ENCODE measurements at places on chromosomes 7 and 10.

GRCh38 chr7:10604128-10604527, 369.5 kb upstream of the PHF14 start:
- no peak for DNase-seq

GRCh38 chr10:13039761-13040160, 38.2 kb upstream of the CCDC3 start:
- no peak for DNase-seq

- no peak for DNase-seq
Measured at GRCh38 chr10:126777714-126778113, 107.2 kb upstream of the C10orf90 start.

- DNase-seq, result no peak
Measured at GRCh38 chr10:60868946-60869345, 75.0 kb downstream of the RHOBTB1 start.

GRCh38 chr7:155972651-155973390, 160.6 kb upstream of the SHH start:
- no peak for DNase-seq

DNA sequence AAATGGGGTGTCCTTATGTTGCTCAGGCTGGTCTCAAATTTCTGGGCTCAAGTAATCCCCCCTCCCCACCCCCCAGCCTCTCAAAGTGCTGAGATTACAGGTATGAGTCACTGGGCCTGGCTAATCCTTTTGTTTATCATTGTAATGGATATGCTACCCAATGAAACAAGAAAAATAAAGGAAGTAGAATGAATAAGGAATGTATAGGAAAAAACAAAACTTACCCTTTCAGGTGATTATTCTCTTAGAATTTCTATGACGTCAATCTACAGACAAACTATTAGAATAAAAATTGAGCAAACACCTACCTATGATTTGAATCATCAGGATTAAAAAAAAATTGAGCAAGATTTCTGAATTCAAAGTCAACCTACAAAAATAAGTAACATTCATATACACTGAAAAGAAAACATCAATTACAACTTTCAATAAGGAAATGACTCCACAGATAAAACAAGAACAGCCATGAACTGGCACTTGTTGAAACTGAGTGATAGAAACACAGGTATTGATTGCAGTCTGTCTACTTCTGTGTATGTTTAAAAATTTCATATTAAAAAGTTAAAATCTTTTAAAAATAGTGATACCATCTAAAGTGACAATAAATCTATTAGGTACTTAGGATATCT, 12.2 kb downstream of the ADAM12 start:
- DNase-seq, result no peak

DNA sequence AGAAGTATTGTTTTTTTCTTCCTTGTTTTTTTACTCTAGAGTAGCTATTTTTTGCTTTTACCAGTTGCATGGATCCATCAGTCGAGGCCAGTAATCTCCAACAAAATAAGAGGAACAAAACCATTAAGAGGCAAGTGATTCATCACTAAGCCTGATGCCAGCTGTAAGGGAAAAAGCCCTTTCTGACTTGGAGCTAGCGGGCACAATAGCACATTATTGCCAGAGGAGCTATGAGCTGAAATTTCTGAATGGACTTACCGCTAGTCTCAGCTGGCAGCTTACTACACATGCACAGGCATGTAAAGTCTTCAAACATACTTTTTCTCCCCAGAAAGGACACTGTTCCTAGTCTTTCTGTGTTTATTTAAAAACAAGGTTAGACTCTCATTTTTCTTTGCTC, 41.6 kb upstream of the PTPRZ1 start:
- DNase-seq, result no peak

DNA sequence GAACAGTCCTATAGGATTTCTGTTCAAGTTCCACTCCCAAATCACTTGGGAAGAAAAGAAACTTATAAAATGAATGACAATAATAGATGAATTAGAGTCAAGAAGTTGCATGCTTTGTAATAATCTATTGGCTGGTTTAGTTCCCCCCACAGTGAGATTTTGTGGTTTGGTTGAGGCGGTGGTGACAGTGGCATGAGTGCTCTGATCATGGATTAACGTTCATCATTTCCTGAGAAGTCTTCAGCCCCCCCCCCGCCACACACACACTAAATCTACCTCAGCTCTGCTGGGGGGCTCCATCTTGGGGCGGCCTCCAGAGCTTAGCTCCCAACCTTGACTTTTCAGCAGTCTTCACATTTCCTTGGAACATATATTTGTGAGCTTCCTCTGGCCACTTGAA, 121.7 kb downstream of the ABCA13 start:
- DNase-seq, result no peak

- no peak for DNase-seq
Measured at GRCh38 chr7:158074896-158075632, 512.6 kb downstream of the PTPRN2 start.

DNA sequence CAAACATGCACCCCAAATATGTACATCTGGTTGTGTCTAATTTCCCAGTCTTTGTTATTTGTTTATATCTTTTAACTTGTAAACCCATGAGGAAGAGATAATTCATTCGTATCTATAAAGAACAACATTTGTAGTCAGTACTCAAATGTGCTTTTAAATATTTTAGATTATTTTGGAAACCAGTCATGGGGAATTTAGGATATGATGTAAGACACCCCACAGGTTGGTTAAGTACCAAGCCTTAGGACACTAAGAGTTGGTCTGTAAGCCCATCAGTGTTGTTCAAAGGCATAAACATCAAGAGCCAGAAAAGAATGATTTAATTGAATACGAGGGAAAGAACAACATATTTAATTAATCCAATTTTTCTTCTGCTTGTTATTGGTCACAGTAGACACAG, 421.1 kb upstream of the SEMA3C start:
- DNase-seq, result peak; percentile 26

GRCh38 chr10:100886091-100886490, 26.7 kb upstream of the SLF2 start:
- DNase-seq, result no peak

DNA sequence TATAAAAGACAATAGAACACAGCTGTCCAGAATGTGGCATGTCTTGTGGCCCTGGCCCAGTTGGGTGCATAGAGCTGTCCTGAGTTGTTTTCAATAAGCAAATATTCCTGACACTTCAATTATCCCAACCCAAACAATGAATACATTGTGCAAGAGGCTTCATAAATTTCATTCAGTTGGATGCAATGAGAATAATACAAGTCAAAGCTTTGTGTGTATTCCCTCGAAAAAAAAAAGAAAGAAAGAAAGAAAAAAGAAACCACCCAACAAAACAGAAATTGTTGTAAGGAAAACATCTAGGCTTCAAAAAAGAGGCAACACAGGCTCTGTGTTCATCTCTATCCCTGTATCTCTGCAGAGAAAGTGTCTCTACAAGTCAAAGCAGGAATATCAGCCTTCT, 138.7 kb upstream of the ADO start:
- DNase-seq, result no peak

DNA sequence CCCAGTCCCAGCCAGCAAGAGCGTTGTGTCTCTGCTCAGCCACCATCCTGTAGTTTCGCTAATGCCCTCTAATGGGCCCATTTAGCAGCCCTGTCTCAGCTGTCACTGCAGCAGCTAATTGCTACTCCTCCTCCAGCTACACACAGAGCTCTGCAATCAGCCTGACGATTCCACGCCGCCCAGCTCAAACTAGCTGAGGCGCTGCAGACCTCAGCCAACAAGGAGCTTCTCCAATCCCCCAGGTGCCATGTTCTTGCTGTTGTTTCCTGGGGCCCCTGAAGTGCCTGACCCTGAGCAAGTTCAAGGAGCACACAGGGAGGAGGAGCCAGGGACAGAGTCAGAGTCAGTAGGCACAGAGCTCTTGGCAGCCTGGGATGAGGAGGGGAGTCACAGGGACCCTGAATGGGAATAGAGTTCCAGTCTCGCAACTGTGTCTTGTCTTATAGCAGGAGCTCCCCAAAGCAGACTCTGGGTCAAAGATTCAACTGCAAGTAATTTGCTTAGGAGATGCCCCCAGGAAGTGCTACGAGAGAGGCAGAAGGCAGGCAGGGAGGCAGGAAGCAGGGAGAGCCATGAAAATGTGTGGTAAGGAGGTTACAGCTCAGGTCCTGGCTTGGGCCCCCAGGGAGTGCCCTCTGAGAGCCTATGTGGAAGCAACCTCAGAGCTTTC, 135.8 kb upstream of the UNC5B start:
- no peak for DNase-seq

GRCh38 chr7:74475243-74475986, 21.7 kb downstream of the GTF2IRD1 start:
- no peak for DNase-seq

GRCh38 chr7:16295558-16295957, 125.8 kb downstream of the CRPPA start:
- no peak for DNase-seq

DNA sequence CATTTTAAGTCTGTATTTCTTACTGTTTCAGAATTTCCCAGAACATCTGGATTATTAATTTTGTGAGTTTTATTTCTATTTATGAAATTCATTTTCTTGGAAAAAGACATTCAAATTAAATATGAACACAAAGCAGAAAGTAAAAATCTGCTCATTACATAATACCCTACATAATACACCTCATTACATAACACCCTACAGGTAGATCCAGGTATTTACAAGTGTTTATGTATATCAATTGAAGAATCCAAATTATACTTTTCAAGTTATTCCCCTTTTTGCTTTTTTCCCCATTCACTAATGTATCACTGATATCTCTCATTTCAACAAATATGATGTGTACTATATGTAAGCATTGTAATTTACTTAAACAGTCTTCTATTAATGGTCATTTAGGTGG, 129.1 kb downstream of the USP6NL start:
- DNase-seq, result no peak

DNA sequence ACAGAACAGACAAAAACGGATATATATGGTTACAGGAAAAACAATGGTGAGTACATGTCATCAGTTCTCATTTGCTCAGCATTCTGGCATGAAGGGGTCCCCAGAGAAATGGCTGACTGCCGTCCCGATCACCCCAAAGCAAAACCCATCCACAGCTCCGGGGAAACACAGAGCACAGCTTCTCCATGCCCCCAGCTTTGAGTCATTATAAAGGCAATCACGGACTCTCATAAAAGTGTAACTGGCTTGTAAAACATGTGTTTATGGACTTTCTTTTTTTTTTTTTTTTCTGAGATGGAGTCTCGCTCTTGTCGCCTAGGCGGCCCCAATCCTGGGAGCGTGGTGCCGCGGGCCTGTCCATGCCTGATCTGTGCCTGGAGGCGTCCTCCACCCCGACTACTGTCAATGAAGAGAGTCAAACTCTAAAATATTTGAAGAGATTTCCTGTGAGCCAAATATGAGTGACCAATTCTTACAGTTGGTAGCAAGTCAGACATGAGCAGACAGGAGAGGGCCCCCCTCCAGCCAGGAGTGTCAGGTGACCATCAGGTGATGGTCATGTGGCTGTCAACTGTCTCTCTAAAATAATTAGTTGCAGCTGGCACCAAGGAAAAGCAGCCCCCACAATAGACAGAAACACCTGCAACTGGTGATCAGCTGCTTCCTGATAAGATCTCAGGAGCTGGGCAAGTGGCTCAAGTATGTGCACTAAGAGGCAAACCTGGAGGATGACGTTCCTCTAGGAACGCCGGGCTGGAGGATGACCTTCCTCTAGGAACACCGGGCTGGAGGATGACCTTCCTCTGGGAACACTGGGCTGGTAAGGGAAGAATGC, 21.7 kb upstream of the NOM1 start:
- no peak for DNase-seq

DNA sequence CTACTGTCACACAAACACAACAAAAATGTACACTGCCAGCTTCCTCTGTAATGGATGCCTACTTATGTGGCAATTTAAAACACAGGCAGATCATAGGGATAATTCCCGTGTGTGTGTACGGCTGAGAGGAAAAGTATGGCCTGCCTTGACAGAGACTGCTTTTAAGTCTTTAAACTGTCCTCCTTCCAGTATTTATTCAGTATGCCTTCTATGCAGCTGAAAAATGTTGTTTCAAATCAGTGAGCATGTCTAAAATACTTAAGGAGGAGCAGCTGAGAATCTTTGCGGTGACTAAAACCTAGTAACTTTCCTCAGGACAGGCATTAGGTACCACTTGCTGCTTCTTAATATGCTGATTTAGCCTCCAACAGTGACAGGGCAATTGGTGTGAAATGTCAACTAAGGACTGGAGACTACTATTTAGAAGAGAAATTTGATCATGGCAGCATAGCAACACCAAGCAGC, 126.3 kb downstream of the CACNA2D1 start:
- no peak for DNase-seq

DNA sequence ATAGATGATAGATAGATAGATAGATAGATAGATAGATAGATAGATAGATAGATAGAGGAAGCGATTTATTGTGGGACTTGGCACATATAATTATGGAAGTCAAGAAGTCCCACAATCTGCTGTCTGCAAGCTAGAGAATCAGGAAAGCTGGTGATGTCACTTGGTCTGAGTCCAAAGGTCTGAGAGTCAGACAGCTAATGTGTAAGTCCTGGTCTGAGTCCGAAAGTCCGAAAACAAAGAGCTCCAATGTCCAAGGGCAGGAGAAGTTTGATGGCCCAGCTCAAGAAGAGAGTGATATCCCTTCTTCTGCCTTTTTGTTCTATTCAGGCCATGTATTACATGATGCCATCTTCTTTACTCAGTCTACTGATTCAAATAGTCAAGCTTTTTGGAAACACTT, 53.8 kb upstream of the TCF7L2 start:
- no peak for DNase-seq

- DNase-seq, result peak; percentile 19
Measured at GRCh38 chr7:131108212-131108940, 219.3 kb upstream of the MKLN1 start.

DNA sequence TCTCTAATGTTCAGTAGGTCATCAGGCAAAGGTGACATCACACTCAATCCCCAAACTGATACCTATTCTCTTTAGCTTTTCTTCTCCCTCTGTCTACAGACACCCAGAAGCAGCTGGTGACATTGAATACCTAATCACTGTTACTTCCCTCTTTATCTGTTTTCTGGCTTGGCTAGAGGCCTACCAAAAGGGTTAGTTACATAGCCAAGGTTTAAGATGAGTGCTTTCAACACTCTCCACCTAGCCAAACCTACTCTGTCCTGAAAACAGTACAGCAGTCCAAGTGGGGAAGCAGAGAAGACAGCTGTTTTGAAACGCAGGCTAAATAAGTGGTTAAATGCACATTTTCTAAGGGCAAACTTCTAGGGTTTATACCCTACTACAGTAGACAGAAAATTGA, 39.4 kb downstream of the CCNJ start:
- DNase-seq, result no peak

GRCh38 chr7:126569402-126569801, 683.3 kb downstream of the GRM8 start:
- peak; percentile 9 for DNase-seq

DNA sequence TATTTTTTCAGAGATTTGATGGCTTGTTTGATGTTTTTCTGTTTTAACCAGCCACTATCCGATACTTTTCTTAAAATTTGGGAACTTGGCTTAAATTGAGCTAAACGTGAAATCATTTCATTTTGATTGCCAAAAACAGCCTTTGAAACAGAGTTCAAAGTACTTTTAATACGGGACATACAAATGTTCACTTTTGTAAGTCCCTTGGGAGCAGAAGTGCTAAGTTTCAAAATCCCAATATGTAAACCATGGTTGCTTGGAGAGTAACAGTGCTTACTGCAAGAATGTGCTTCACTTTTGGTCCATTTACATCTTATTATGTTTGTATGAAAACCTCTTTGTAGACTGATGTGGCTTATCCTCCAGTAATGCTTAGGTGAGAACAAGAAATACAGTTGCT, 10.9 kb downstream of the PNPLA8 start:
- no peak for DNase-seq

- DNase-seq, result peak; percentile 44
Measured at GRCh38 chr10:6347391-6347951, 144.7 kb downstream of the PFKFB3 start.

All from fibroblast of skin of right quadriceps (primary cell).